Daoy (cell line): ENCODE measurements at places on chromosomes 5 and 9. TPM values are rescaled to one million over a fixed set of nuclear protein-coding genes. Genes with fewer than 3 reads are reported as not detected.

GRCh38 chr5:14557203-14557770, 24.3 kb upstream of the OTULINL start:
- no peak for DNase-seq

- peak; percentile 59 for DNase-seq
Observed at GRCh38 chr5:4130819-4131218, 535.2 kb downstream of the IRX1 start.

ARSI gene
- 4.5 and 9.4 TPM in 2 replicates for total RNA-seq

DNA sequence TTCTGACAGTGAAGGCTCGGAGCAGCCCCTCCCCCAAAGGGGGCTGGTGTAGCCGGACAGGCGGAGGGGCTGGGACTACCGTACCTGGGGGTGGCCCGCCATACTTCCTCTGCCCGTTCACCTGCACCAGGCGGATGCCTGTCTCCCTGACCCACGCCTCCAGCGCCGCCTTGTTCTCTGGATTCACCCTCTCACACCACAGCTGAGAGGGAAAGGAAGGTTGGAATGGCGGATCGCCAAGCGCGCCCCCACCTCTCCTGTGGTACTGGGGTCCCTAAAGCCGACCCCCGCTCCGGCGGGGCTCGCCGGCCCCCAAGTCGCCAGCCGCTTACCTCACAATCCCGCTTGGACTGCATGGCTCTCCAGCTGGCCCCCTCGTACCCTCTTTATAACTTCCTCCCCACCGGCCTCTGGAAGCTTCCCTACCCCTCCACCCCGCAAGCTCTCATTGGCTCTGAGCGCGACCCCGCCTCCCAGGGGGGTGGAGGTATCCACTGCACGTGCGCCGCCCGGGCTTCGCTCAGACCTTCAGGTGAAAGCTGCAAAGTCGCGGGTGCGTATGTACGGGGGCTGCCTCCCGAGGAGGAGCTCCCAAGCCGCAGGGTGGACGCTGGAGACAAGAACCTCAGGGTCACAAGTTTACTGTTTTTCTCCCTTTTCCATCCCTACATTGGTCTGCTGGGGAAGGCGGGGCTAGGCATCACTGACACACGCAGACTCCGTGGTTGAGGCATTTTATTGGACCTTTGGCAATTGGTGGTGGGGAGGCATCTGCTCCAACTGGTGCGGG, at the start of gene DND1:
DND1 (minus strand) TSS at position 390 of the 790 bp plus-strand sequence; CDS start at position 356, 34 bp downstream.
- no peak for DNase-seq

- DNase-seq, result no peak
Observed at GRCh38 chr5:153206361-153206760, 284.1 kb upstream of the GRIA1 start.

ROPN1L gene
- total RNA-seq, result 0.40 TPM in 1 of 2 replicates, not detected in the other

DNA sequence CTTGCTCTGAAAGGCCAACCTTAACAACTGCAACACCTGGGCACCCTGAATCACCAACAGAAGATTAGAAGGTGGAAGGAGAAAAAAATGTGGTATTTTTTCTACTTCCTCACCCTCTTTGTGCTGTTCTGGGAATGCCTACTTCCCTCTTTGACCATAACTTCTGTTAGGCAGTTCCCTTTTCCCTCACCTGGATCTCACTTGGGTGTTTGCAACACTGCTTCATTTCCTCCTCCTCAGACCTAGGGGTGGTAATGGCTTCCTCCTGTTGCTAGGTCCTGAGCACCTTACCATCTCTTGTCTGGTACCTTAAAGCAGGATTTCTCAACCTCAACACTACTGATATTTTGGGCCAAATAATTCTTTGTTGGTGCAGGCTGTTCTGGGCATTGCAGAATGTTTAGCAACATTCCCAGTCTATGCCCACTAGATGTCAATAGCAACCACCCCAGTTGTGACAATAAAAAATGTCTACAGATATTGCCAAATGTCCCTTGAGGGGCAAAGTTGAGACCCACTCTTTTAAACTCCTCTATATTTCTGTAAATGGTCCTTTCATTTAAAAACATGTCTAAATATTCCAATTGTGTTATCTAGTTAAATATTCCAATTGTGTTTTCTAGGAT, 300.0 kb upstream of the VLDLR start:
- no peak for DNase-seq

TMEM215 gene
- 0.33 and 0.57 TPM in 2 replicates for total RNA-seq

DNA sequence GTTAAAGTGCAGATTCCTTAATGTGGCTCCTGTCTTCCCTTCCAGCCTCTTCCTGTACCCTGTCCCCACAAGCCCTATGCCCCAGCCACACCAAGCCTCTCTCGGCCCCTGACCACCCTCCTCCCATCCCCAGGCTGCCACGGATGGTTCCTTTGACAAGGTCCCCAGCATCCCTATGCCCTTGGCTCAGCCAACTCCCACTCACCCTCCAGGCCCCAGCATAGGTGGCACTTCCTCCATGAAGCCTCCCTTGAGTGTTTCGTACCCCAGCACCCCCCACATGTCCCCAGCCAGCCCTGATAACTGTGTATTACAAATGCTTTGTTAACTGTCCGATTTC, 115.5 kb upstream of the TBC1D2 start:
- DNase-seq, result no peak

DNA sequence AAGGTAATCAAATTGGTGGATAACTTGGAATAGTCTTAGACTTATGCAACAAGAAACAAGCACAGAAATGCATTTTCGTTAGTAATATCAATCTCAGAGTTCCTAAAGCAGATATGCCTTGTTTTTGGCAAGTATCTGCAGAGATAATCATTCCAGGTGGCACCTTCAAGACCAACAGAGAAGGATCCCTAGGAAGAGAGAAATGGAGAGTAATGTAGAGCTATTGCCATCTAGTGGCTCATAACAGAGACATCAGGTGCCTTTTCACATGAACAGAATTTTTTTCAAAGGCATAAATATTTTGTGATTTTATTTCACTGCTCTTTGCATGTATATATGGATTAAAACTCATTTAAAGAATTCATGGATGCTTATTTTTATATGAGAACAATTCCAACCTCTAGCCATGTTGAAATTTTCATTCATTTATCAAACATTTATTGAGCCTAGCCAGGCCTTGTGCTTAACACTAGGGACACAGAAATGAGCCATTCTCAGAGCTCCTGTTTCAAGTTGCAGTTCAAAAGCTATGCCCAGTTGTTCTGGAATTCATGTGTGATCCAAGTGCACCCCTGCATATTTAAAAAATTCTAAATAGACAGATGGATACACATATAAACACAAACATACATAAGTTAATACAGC, 117.5 kb upstream of the OR13F1 start:
- peak; percentile 4 for DNase-seq

- no peak for DNase-seq
Observed at GRCh38 chr5:38149815-38150195, 108.6 kb upstream of the EGFLAM start.

GRCh38 chr5:140041492-140042392, 1.4 kb downstream of the NRG2 start:
- peak; percentile 72 for DNase-seq
